Stimulated activated CD8-positive, alpha-beta memory T cell treated with anti-CD3 and anti-CD28 coated beads, Interleukin-7, amount 100 ng/mL, for 4 hours (primary cell): ENCODE measurements at places on chromosomes 1 and 21.

DNA sequence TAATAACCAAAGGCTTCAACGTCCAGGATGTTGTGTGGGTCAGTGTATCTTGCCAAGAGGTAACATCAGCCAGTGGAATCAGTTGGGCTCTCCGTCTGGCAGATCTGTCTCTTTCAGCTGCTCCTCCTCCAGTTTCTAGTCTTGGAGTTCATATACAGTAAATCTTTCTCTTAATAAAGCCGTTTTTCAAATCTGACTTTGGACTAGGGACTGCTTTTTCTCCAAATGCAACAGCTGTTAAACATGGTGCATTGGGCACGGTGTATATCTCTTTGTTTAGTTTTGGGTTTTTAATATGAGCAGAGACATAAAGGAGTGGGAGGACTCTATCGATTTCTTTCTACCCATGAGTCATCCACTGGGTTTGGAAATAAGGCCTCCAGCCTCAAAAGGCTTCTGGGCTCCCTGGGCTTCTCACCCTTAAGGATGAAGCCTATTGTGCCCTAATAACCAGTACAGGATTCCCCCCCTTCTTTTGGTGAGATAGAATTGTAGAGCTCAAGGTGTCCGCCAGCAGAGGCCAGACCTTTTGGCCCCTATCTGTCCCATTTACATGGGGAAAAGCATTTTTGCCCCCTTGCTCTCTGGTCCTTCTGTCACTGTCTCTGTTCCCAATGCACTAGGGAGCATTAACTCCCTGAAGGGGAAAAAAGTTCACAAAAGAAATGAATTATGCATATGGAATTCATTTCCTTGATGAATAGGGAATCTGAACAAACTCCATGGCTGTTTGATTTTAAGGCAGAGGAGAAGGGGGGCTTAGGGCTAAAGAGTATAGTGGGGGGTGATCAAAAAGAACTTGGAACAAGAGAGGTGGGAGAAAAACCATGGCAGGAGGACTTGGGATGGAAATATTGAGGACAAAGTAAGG lies 86.0 kb downstream of the PBX1 start:
- DNase-seq: no peak

DNA sequence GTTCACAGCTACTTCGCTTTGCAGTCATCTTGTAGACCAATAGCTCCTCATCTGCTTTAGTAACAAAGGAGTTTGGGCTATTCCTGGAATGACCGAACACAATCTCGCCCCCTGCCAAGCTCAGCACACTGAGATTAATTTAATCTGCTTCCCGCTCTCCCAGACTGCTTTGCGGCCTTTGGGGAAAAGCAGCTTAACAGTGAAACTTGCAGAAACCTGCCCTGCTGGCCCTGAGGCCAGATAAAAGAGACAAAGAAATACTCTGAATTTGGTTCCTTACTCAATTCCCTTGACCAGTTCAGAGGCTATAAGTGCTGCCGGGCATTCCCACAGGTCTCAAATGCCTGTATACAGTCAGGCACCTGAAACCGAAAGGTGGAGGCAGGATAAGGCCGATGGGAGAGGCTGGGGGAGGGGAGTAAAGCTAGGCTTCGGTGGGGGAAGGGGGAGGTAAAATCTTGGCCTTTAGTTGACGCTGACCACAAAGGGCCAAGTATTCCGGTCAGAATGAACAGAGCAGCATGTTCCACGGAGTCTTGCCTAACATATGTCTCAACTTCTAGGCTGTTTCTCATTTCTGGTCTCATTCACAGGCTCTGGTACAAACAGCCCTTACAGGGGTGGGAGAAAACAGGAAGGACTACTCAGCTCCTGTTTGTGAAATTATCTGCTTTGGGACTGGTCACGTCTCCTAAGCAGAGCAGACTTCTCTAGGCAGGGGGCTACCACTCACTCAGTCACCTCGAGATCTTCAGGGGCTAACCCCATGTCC lies 17.7 kb upstream of the A3GALT2 start:
- no peak for DNase-seq

GRCh38 chr1:74713849-74714248 lies 19.0 kb downstream of the CRYZ start:
- DNase-seq: no peak

- DNase-seq: no peak
Observed at GRCh38 chr1:214003233-214003632, 15.5 kb downstream of the PROX1 start.

DNA sequence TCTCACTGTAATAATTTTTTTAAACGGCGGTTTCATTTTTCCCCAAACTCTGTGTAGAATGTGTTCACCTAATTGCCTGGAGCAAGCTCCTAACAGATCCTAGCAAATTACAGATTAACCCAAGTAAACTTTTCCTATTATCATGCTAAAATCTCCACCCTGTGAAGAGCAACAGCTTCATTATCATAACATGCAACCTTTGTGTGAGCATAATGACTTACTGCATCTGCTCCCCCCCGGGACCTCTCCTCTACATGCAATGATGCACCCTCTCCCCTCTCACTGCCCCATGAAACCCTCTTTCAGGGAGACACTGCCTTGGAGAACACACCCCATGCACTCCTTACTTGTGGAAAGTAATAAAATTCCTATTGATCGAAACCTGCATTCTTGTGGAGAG lies 717.0 kb upstream of the TMPRSS15 start:
- DNase-seq: no peak

GRCh38 chr1:43396059-43396458 lies 6.4 kb downstream of the SZT2 start:
- no peak for DNase-seq

- no peak for DNase-seq
Observed at GRCh38 chr1:24317081-24317480, 2.1 kb upstream of the GRHL3 start.

DNA sequence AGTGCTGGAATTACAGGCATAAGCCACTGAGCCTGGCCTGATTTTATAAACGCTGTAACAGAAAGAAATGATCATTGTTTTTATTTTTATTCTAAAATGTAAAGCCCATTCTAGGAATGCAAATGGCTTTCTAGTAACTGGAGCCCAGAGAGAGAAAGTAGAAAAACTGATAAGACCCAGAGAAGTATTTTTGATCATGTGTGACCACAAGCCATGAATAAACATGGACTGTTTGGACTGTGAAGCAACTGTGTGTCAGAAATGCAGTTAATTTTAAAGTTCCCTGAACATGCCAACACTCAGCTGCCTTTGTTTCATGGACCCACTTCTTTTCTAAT lies 39.7 kb downstream of the EIF2B3 start:
- no peak for DNase-seq

- no peak for DNase-seq
Observed at GRCh38 chr21:44771896-44772525, 29.6 kb downstream of the UBE2G2 start.
